BE2C (cell line): ENCODE measurements at places on chromosomes 1 and 21.
A peak's percentile ranks its signal among the peaks of the same experiment; 100 is the strongest.

DNA sequence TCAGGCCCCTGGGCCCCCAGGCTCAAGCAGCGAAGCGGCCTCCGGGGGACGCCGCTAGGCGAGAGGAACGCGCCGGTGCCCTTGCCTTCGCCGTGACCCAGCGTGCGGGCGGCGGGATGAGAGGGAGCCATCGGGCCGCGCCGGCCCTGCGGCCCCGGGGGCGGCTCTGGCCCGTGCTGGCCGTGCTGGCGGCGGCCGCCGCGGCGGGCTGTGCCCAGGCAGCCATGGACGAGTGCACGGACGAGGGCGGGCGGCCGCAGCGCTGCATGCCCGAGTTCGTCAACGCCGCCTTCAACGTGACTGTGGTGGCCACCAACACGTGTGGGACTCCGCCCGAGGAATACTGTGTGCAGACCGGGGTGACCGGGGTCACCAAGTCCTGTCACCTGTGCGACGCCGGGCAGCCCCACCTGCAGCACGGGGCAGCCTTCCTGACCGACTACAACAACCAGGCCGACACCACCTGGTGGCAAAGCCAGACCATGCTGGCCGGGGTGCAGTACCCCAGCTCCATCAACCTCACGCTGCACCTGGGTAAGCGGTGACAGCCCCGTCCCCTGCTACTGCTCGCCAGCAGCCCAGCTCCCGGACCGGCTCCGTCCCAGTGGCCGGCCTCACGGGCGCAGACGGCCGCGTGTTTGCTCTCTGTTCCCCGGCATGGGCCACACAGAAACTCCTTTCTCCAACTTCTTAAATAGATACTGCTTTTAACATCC lies 539 bp downstream of the LAMC1 start:
- DNase-seq = peak; percentile 78

DNA sequence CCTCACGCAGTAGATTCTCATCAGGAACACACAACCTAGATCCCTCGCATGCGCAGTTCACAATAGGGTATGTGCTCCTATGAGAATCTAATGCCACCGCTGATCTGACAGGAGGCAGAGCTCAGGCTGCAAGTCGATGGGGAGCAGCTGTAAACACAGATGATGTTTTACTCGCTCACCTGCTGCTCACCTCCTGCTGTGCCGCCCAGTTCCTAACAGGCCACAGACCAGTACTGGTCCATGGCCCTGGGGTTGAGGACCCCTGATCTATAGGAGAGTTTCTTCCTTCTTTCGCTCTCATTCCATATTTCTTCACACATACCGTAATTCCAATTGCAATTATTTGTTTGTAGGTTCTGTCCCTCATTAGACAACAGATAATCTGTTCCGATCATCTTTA lies 103.4 kb downstream of the CLEC20A start:
- DNase-seq = no peak

GRCh38 chr1:30402031-30402430 lies 321.4 kb downstream of the MATN1 start:
- no peak for DNase-seq

DNA sequence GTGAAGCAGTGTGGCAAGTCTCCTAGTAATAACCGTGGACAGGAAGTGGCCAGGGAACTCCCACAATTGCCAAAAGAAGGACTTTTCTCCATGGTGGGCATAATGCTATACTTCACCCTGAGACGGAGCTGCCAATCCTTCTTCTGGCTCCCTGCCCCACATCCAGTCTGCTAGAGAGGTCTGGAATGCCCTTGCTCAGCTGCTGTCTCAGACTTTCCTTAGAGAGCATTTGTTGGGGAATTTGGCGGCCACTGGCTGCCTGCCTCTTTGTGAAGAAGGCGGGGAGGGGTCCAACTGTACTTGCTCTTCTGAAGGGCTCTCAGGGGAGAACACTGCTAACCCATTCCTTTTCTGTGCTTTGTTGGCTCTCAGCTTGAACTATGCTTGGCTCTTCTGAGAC lies 123.7 kb upstream of the EDN2 start:
- no peak for DNase-seq

DNA sequence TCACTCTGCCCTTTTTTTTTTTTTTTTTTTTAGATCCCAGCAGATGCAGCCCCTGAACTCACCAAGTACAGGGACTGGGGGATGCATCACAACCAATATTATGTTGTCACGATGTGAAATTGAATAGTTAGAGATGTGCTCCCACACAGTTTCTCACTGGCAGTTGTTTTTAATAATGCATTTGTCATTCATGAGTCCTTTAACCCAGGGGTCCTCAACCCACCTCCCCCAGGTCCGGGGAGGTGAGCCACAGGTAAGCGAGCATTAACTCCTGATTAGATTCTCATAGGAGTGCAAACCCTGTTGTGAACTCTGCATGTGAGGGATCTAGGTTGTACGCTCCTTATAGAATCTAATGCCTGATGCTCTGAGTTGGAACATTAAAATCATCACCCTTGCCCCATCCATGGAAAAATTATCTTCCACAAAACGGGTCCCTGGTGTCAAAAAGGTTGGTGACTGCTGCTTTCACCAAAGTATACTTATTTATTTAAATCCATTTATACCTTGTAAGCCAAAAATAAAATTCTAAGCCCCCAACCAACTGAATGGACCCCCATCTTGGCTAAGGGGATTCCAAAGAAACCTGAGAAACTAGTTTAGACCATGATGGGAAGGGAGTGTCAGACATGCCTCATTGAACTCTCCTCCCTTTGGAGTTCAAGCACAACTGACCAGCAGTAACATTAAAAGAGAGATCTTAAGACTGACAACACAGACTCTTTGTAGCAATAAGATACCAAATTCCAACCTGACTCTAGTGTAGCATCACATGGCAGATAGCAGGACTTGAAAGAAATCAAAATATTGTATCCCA lies 119.3 kb upstream of the ATP1A1 start:
- DNase-seq = no peak

- DNase-seq = no peak
Measured at GRCh38 chr1:211478376-211478775, 13.6 kb downstream of the RD3 start.

DNA sequence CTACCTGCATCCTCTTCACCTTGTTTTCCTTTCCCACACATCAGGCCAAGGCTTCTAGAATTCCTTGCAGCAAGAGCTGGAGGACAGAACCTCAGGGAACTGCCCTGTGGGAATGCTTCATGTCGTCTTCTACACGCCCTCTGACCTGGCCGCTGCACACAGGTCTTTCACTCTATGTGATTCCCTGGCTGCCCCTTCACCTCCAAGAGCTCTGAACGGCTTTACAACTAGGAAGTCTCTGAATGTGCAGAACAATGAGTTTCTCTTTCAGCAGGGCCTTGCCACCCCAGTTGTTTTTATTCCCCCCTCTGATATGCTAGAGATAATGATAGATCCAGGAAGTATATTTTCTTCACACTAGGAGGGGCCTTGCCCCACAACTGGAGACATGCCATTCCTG lies 142.6 kb downstream of the CLIC6 start:
- no peak for DNase-seq

DNA sequence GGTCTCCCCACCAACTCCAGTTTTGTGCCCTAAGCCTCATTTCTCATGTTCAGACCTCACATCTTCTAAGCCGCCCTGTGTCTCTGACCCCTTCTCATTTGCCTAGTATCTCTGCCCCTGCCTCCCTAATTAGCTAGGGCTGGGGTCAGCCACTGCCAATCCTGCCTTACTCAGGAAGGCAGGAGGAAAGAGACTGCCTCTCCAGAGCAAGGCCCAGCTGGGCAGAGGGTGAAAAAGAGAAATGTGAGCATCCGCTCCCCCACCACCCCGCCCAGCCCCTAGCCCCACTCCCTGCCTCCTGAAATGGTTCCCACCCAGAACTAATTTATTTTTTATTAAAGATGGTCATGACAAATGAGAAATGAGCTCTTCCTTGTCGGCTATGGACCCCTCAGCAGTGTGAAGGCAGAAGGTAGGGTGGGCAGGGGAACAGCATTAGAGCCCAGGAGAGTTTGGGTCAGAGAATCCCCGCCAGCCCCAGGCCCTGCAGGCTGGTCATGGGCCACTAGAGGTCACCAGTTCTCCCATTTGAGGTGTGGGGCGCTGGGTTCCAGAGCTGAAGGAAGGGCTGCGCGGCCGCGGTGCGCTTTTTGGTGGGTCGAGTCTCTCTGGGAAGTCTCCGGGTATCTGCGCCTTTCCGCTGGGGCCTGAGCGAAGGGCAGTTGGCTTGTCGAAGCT lies 11.5 kb downstream of the ADAMTSL4 start:
- DNase-seq = peak; percentile 93

DNA sequence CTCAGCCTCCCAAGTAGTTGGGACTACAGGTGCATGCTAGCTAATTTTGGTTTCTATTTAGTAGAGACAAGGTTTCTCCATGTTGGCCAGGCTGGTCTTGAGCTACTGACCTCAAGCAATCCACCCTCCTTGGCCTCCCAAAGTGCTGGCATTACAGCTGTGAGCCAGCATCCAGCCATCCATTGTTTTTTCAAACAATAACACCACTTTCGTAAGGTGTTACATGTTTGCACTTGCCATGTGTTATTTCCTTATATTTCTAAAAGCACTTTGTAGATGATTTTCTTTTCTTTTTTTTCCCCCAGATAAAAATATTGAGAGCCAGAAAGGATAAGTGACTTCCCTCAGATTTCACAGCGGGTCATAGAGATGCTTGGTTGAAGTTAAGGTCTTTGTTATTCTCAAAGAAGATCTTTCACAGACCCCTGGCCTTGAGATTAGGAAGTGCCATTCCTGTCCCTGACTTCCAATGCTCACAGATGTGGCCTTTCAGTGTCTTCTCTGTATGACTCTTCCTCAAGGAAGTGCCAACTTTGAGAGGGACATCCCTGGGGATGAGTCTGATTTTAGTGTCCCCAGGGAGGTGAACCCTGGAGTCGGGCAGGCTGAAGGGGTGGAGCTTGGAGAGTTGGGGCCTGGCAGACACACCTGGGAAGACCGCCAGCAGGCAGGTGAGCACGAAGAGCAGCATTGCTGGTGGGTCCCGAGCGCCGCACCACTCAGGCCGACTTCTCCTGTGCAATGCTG lies 6.3 kb downstream of the PIGR start:
- no peak for DNase-seq

GRCh38 chr1:166876540-166876838 lies 425 bp upstream of the TADA1 start:
- no peak for DNase-seq

DNA sequence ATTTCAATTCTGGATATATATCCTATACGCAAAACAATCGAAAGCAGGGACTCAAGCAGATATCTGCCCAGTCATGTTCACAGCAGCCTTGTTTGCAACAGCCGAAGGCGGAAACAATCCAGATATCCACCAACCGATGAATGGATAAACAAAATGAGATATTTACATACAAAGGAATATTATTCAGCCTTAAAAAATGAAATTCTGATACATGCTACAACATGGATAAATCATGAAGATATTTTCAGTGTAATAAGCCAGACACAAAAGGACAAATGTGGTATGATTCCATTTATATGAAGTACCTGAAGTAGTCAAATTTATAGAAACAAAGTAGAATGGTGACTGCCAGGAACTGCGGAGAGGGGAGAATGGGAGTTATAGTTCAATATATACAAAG lies 15.6 kb downstream of the GATAD2B start:
- DNase-seq = no peak

GRCh38 chr1:154867064-154867825 lies 2.8 kb downstream of the KCNN3 start:
- DNase-seq = peak; percentile 37

DNA sequence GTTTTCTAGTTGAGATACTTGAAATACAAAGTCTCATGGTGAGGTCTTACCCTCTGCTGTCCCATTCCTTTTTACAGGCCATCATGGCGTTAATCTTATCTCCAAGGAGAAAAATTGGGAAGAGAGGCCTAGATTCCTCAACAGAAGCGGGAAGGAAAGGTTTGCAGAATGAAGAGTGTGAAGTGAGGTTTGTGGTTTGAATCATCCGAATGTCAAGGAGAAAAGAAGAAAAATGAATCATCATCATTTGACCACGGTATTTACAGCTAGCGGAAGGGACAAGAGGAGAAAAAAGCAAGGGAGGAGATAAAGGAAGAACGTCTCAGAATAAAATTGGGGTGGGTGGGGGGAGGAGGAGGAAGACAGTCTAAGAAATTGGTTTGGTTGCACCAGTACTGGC lies 935 bp upstream of the COG2 start:
- DNase-seq = no peak

GRCh38 chr1:42142894-42143675 lies 10.1 kb upstream of the GUCA2B start:
- no peak for DNase-seq

DNA sequence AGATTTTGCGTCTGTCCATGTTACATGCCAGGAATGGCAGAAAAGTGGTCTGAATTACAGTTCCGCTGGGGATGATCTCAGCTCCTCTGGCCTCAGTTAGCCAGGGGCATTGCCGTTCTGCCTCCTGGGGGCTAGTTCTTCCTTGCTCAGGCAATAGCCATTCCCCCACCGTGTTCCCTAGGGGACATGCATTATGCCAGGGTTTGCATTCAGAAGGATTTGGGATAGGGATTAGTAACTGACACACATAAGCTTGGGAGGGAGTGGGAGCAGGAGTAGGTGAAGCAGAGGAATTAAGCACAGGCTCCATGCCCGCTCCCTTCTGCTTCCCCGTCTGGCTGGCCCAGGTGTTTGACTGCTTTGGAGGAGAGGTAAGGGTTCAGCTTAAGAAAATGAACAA lies 12.7 kb downstream of the LRRC71 start:
- no peak for DNase-seq

GRCh38 chr1:11893907-11894251 lies 32.3 kb downstream of the KIAA2013 start:
- peak; percentile 64 for DNase-seq

DNA sequence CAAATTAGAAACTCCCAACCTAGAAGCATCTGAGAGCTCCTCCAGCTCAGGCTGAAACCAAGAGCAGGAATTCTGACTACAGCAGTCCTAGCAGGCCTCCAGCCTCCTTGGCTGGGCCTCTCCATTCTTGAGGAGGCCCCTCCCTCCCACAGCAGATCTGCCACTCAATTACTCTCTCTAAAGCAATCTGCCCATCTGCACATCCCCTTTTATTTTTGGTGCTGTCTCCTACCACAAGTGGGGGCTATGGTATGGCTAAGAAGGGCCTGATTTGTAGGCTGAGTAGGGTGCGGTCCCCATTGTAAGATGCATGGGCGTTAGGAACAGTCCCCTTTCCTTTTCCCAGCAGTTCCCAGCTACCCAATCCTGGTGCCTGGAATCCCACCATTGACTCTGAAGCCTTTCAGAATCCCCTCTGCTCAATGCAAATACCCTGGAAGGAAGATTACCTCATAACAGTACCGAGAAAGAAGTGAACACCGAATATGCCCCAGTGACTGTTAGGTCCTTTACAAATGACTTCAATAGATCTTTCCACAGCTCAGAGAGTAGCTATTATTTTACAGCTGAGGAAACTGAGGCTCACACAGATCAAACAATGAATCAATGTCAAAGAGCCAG lies 11.6 kb upstream of the TTC39A start:
- no peak for DNase-seq

- no peak for DNase-seq
Measured at GRCh38 chr1:211479624-211480023, 12.3 kb downstream of the RD3 start.

- DNase-seq = no peak
Measured at GRCh38 chr1:83637009-83637408, 361.9 kb downstream of the TTLL7 start.

GRCh38 chr1:205729945-205730610 lies 19.9 kb downstream of the NUCKS1 start:
- DNase-seq = no peak

GRCh38 chr1:171877701-171878100 lies 36.4 kb downstream of the DNM3 start:
- DNase-seq = no peak
